T-helper 2 cell treated with Interferon-gamma antibody and Interleukin-4, amounts not matched to agents 5 μg/mL and 100 μg/mL, for 36 hours (primary cell): ENCODE measurements at places on chromosomes 11 and 22.

- no peak for DNase-seq
Measured at GRCh38 chr11:41803895-41804294, 344.4 kb upstream of the LRRC4C start.

DNA sequence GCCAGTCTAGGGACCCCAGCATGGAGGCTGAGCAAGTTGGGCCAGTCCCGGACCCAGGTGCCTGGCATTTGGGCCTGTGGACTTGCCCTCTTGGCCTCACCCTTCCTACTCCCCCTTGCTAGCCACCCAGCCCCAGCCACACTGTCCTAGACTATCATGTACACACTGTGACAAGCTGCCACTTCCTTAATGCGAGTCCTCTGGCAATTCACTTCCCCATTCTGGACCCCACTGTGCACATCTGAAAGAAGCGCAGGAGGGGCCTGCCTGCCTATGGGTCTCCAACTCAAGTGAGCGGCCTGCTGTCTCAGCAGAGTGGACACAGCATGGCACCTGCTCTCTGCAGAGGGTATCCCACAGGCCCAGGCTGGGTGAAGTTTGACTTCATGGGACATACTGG lies 68.5 kb upstream of the LMO1 start:
- no peak for DNase-seq

DNA sequence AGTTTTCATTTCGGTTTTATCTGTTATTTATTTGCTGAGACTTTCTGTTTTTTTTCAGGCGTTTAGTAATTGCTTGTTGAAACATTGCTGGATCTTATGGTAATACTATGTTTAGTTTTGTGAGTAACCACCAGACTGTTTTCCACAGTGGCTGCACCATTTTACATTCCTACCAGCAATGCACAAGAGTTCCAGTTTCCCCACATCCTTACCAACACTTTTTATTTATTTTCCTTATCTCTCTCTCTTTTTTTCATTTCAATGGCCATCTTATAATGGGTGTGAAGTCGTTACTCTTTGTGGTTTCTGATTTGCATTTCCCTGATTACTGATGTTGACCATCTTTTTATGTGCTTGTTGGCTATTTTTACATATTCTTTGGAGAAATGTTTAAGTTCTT lies 23.7 kb downstream of the USP47 start:
- DNase-seq, result no peak

DNA sequence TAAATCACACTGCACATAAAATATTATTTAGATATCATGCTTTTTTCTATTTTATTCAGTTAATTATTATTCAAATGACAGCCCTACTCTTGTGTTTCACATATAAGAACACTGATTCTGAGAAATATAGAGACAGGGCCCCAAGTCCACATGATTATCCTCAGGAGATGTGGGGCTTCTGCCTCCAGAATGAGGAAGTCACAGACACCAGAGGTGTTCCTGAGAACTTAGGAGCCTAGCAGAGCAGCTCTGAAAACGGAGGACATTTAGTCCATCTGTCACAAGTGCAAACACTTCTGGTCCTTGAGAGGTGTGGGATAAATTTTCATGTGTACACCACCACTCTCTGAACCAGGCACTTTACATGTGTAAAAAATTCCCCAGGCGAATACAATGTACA lies 26.2 kb downstream of the TRIM66 start:
- DNase-seq, result no peak

GRCh38 chr22:32469799-32470212 lies 4.8 kb upstream of the FBXO7 start:
- DNase-seq, result no peak

- DNase-seq, result no peak
Measured at GRCh38 chr11:73507086-73507485, 90.8 kb downstream of the FAM168A start.

- no peak for DNase-seq
Measured at GRCh38 chr22:38465673-38466490, 2.0 kb upstream of the KDELR3 start.

GRCh38 chr11:19337779-19338178 lies 97.0 kb upstream of the E2F8 start:
- DNase-seq, result no peak

DNA sequence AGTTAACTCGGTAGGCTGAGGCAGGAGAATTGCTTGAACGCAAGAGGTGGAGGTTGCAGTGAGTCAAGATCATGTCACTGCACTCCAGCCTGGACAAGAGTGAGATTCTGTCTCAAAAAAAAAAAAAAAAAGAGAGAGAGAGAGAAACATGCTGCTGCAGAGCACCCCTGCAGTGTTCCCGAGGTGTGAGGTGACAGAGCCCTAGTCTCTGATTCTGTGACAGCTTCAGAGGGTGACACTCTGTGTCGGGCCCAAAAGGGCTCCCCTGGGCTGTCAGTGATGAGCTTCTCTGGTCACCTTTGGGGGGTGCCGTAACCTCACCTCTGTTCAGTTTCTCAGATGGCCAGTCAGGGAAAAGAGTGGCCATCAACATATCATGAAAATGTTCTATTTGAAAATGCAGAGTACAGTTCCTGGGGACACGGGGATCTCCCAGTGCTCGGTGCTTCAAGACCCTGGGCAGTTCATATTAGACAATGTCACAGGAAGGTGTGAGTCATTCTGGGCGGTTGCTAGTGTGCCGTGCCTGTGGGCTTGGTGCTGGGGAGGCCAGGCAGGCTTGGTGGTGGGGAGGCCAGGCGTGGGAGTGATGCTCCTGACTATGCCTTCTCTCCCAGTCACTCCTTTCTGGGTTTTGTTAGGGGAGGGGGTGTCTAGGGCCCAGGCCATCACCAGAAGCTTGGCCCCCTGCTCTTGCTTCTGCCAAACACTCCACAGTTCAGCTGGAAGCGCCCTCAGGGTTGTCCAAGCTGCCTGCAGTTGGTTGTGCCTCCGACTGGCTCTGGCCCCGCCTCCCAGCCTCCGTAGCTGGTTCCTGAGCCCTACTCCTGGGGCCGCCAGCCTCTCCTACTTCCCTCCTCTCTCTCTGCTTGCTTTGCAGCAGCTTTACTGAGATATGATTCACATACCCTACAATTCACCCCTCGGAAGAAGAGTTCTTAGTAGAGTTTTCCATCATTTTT lies 52.5 kb upstream of the CLDN5 start:
- peak; percentile 83 for DNase-seq

DNA sequence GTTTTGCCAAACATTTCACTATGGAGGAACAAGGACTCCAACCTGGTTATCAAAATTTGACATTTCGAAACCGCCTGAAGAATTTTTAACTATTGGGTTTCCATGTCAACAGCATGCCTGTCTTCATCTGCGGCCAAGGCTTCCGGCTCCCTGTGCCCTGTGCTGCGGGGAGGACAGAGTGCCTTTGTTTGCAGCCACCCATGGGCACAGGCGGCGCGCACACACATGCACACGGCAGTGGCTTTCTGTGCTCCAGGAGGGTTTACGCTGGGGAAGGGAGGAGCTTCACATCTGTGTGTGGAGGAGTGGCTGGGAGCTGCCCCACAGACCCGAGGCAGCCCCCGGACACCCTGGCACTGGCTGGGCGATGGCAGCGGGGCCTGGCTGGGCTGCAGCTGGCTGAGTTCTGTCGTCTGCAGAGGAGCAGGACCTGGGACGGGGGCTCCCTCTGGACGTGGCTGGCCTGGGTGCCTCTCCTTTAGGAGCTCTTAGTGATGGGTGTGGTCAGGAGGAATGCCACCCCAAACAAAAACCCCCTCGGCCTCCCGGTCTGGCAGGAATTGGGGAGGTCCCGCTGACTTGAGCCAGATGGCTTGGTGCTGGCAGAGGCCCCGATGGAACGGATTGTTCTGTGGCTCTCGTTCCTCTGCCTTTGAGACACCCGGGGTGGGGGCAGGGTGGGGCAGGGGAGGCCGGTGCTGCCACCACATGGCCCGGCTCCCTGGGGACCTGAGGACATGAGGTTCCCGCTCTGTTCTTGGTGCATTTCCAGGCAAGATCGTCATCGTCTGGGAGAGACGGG lies 1290.9 kb downstream of the BRD1 start:
- no peak for DNase-seq

DNA sequence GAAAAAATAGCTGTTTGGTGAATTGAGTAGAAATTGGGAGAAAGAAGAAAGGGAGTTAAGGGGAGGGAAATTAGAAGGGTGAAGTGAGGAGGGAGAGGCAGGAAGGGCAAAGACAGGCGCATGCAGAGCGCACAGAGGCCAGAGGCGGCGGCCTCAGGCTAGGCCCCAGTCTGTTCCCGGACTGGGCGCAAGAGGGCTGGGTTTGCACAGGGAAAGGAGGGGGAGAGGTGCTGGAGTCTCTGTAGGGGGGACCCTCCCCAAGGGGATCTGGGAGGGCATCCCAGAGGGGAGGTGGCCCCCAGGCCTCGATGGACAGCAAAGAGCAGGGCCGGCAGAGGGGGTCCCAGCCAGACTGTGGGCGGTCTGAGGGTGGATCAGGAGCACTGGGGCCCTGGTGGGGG lies 1.3 kb upstream of the FLRT1 start:
- no peak for DNase-seq

DNA sequence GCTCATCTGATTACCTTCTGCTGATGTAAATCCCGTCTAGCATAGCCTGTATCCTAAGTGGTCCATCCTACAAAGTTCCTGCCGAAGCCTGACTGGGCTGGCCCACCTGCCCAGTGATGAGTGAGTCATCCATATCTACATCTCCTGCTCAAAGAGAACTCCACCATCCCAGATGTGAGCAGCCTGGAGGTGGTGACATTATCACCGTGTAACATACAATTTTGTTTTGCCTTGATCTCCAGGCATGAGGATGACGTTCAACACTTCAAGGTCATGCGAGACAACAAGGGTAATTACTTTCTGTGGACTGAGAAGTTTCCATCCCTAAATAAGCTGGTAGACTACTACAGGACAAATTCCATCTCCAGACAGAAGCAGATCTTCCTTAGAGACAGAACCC lies 5.6 kb downstream of the TMA7B start:
- no peak for DNase-seq

DNA sequence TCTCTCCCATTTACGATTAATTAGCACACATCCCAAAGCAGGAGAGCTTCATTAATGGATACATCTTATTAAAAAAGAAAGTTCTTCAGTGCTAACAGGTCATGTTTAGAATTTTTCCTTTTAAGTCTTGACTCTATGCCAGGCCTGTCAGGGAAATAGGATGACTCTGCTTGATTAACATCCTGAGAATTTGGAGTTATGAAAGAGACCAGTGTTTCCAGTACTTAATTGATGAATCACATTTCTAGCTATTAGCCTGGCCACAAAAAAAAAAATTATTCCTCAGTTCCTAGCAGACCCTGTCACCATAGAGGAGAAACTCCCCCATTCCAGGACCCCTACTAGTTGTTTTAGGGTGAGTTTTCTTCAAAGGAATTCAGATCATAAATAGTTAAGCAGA lies 23.6 kb upstream of the ME3 start:
- no peak for DNase-seq

- no peak for DNase-seq
Measured at GRCh38 chr22:47287516-47287915, 525.1 kb downstream of the TBC1D22A start.

DNA sequence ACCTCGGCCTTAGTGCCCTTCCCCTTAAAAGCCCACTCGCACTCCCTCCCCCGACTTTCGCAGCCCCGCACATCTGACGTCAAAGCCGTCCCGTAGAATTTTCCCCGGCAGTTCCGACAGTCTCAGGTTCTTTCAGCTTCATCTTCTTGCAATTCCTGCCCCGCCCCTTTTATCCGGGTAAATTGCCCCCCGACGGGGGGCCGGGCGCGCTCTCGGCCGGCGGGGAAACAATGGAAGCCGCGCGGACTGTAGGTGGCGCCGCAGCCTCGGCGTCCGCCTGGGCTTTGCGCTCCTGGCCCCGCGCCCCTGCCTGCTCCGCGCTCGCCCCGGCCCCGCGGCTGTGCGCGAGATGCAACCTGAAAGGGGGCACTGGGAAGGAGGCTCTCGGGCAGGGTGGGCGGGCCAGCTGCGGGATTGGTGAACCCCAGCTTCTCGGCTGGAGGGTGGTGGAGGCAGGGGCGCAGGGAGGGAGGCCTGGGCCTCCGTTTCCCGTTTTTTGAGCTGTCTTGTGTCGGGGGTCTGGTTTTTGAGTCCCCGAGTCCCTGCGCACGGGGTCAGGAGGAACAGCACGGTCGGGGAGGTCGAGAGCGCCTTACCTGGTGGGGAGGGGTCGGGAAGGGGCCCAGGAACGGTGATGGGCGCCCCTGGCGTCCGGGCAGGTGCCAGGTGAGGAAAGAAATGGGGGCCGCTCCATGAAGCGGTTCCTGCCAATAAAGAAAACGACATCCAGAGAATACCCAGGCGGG lies 859 bp upstream of the FGF19 start:
- no peak for DNase-seq

DNA sequence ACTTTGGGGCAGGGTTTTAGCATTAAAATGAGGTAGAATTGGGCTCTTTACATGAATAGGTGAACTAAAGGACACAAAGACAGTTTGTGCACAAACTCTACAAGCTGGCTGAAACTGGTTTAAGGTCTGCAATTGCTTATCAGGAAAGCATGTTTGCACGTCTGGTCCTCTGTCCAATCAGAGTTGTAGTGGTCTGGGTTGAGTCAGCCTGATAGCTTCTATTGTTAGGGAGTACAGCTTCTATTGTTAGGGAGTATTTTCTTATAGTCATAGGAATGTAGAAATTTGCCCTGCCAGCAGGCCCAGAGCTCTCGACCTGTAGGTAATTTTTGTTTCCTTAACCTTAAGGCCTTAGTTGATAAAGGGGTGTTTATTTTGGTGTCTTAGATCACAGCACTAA lies 1422.4 kb downstream of the LRRC4C start:
- DNase-seq, result no peak

DNA sequence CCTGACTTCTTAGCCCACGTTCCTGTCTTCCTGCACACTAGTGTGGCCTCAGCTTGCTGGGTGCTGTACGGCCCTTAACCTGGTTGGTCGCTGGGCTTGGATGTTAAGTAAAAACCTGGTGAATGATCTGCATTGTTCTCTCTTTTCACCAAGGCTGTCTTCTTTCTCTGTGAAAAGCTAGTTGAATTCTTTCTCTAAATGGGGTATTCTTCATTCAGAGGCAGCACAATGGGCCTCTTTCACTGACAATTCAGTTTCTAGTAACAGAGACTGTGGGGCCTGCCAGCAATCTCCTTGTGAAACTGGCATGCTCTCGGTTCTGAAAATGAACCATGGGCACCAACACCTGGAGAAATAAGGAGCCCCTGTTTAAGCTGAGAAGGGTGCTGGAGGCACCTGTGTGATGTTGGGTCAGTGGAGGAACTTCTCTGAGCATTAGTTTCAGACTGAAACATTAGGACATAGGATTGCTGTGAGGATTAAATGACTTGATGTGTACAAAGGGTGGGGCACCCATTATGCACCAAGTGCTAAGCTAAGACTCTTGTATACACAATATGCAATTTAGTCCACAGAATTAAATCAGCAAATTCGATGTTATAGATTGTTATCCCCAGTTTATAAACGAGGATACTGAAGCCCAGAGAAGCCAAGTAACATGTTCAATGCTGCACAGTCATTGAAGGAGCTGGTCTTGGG lies 33.1 kb upstream of the ELF5 start:
- DNase-seq, result no peak

DNA sequence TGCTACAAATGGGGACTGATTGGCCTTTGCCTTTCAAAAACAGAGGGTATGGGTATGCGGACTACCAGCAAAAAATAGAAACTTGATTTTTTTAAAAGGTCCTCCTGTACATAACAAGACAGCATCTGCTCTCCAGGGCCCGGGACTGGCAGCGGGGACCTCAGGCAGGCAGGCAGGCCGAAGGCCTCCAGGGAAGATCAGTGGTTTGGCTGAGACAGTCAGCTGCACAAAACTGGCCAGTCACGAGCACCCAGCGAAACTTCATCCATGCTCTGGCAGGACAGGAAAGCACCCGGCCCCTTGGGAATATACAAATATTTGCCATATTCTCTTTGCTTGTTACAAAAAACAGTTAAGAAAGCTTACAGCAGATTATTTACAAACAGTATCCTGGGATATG lies 11.0 kb downstream of the RPL27A start:
- DNase-seq, result no peak
